ENCODE measurements at places on chromosomes 13 and 19. TPM values are rescaled to one million over a fixed set of nuclear protein-coding genes. Genes with fewer than 3 reads are reported as not detected.

ALOX5AP gene
- 2.8 TPM for total RNA-seq

ERVV-1 gene
- total RNA-seq = not detected

NCAN gene
- total RNA-seq = 85.3 TPM

HNRNPM gene
- total RNA-seq = 79.7 TPM

- no peak for DNase-seq
Measured at GRCh38 chr13:72760189-72760588, 21.5 kb downstream of the DIS3 start.

- no peak for DNase-seq
Measured at GRCh38 chr13:83815598-83815997, 66.7 kb downstream of the SLITRK1 start.

- DNase-seq = no peak
Measured at GRCh38 chr13:72145383-72145782, 278.4 kb upstream of the DACH1 start.

DNA sequence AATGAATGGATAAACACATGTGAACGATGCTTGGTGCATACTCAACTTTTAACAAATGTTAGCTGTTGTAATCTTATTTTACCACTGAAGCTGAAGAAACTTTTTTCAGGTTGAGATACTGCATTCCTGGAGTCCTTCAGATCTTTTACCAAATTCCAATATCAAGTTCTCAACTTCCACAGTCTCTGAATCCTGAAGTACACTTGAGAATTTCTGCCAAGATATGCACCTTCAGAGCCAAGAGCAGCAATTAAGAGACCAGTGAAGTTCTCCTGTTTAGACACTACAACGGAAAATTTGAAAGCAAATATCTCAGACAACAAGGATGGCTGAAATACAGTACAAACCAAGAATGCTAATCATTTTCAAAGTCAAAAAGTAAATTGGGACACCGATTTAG is 84.6 kb upstream of the MTIF3 start:
- no peak for DNase-seq

DNA sequence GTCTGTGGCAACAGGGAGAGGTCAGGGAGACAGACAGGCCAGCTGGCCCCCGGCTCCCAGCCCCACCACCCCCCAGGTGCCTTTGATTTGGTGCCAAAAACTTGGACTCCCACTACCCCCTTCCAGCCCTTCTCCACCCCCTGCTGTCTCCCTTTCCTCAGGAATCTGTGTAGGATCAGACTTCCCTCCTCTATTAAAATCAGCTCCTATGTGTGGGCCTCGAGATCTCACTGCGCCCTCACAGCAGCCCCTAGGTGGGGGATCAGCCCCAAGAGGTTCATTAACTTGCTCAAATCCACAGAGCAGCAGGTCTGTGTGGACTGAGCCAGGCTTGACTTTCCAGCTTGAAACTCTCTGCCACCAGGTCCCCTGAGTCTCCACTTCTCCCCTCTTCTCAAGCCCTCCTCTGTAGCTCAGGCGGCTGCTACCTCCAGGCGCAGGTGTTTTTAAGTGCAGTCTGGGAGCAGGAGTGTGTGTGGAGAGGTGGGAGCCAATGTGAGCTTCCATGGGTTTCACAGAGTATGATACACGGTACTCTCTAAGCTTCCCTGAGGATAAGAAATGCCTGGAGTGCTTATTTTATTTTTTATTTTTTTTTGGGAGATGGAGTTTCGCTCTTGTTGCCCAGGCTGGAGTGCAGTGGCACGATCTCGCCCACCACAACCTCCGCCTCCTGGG is 1.7 kb downstream of the GAPDHS start:
- no peak for DNase-seq

GRCh38 chr19:4061178-4061682 is 5.5 kb downstream of the ZBTB7A start:
- peak; percentile 41 for DNase-seq

GRCh38 chr19:41883463-41883820 is 458 bp downstream of the ARHGEF1 start:
- DNase-seq = no peak

DNA sequence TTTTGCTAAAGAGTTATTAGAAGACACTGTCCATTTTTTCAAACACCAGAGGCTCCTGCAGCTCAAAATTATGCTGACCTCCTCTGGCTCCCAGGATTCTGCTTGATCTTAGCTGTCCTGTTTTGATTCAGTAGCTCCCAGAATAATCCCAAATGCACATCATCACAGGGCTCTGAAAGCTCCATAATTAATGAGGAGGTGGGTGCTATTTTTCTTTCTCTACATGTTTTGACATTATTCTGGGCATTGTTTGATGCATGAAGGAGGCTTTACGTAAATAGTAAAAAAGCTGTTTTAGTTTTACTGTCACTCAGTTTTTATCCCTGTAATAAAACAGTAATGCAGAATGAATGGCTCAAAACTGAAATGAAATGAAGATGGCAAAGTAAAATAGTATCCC is 495.4 kb downstream of the DCT start:
- no peak for DNase-seq

DNA sequence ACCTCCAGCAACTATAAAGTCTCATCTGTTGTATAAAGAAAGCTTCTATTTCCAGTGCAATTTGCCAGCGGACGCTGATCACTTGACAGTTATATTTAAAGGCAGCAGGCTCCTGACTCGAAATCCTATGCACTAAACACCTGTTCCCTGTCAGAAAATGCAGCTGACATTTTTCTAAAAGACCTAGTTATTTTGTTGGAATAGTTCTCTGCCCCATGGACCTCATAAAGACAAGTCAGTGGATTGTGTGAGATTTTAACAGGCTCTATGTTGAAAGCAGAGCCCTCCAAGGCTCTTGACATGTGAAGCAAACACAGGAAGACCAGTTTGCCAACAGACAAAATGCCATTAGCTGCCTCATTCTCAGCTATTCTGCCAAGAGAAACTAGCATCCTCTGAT is 304.7 kb upstream of the KLF12 start:
- no peak for DNase-seq
